Brain microvascular endothelial cell (primary cell): ENCODE measurements at places on chromosomes 3 and 15.

DNA sequence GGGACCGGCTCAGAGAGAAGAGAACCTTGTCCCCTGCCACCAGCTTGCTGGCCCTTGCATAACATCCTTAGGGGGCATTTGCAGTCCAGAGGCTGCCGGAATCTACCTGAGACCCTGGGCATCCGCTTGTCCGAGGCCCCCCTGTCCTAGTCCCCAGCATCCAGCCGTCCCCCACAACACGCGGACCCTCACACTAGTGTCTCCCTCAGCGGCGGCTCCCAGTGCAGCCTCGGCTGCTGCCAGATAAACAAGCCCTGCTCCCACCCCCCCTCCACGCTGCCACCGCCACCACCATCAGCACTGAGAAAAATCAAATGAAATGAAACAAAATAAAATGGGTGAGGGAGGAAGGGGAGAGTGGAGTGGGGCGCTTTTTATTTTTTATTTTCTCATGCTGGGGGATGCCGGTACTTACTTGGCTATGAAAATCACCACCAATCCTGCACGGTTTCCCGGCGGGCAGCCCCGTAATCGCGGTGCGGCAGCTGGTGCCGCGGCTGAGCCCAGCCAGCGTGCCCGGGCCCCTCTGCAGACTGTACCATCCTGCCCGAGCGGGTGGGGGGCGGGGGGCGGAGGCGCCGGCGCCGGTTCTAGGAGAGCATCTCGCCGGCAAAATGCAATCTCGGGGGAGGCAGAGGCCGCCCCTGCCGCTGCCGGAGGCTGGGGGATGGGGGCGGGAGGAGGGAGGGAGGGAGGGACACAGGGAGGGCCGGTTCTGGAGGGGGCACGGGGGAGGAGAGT is at the start of gene ATP2B2:
Gene ATP2B2 (minus strand): TSS at position 537 of the 741 bp plus-strand sequence. CDS start 56,043 bp downstream, outside the sequence.
- DNase-seq: no peak

- no peak for DNase-seq
These were observed 164.5 kb downstream of the EBLN2 start for GRCh38 chr3:73225991-73226390.

DNA sequence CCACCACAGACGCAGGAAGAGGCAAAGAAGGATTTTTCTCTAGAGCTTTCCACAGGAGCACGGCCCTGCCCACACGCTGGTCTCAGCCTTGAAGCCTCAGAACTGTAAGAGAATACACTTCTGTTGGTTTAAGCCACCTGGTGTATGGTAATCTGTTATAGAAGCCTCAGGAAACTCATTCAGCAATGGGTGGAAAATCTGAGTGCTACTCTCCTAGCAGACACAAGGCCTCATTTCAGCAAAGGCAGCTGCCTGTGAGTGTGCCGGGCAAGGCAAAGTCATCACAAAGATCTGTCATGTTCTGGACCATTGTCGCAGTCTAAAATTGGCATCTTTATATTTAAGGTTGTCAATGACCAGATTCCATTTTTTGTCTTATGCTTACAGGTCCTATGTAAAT is 31.0 kb downstream of the ATP10A start:
- no peak for DNase-seq

DNA sequence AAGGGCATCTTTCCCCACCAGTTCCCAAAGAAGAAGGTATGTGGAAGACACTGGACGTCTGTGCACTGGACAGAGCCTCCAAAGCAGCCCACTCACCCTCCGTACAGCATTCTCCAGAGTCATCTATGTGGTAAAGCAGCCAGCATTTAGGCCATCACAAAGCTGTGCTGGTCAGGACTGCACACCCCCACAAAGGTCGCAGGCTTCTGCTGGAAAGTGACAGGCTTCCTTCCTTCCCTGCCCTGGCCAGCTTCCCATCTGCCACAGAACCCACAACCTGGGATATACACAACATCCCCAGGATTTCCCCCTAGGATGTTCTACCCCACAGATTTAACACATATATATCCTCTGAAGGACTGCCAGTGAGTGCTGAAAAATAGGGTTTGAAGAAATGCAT is 64.6 kb upstream of the GALNT15 start:
- DNase-seq: no peak

DNA sequence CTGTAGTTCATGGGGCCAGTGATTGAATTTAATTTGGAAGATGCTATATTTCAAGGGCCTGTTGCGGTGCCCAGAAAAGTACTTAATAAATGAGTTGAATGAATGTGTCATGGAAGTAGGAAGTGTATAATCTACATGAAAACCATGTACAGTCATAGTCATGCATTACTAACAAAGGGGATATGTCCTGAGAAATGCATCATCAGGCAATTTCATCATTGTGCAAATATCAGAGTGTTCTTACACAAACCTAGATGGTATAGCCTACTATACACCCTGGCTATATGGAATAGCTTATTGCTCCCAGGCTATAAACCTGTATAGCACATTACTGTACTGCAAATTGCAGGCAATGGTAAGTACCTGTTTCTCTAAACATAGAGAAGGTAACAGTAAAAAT is 10.7 kb upstream of the MYO5C start:
- DNase-seq: peak; percentile 54

- no peak for DNase-seq
These were observed 616.9 kb downstream of the ZIC1 start for GRCh38 chr3:148026009-148026588.

DNA sequence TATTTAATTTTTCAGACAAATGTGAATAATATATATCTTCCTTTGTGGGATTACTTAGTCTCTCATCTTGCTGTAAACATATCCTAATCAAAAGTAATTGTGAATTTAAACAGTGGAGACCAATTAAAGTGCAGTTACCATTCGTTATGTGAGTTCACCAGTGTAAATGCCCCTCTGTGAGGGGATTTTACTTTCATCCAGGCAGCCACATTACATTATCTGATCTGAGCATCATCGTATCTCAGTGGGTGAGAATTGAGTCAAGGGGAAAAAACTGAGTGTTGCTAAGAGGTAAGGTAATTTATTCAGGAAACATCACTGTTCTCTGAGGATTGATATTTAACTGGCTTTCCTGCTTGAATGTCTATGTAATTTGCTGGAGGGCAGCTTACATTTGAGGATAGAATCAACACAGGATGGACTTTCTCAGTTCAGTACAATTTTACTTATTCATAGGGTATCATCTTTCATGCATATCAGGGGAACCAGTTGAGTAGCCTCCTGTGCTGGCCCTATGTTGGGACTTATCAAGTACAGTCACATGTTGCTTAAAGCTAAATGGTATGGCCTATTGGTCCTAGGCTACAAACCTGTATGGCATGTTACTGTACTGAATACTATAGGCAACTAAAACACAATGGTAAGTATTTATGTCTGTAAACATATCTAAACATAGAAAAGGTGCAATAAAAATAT is 219.7 kb downstream of the CD47 start:
- no peak for DNase-seq

DNA sequence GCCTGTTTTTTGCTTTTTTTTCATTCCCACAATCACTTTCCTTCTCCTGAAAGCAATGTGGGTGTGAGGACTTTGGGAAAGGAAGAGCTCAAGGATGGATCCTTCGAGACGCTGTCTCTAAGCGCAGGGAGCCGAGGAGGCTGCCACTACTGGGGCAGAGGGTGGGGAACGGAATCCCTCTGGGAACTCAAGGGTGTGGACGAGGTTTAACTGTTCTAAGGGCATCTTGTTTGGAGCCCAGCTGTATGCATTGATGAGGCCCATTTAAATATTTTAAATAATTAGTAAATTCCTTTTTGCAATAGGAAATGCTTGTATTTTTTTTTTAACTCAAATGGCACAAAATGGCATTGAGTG is 124.4 kb upstream of the MEF2A start:
- DNase-seq: no peak

- DNase-seq: no peak
These were observed 433.1 kb upstream of the RBMS3 start for GRCh38 chr3:28847736-28848135.

- peak; percentile 45 for DNase-seq
These were observed 67.6 kb downstream of the MITF start for GRCh38 chr3:69806735-69807438.

DNA sequence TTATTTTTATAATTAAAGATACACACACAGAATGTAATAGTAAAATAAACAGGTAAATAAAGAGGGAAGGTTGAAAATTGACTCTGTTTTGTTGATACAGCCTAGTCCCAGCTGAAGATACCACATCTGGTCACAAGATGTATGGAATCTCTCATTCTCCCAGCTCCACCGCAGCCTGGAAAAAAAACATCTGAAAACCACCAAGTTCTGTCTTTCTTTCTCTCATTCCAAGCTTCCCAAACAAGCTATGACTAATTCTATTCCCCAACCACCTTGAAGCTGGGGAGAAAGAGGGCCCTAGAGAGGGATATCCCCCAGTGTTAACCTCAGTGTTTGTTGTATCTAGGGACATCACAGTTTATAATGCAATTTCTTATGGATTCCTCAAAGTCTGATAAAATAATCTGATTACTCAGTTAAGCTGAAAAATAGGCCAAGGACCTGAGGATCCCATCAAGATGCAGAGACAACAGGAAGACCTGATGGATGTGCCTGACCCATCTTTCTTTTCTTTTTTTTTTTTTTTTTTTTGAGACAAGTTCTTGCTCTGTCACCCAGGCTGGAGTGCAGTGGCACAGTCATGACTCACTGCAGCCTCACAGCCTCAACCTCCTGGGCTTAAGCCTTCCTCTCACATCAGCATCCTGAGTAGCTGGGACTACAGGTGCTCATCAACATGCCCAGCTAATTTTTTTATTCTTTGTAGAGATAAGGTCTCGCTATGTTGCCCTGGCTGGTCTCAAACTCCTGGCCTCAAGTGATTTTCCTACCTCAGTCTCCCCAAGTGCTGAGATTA is 38.1 kb downstream of the SRGAP3 start:
- DNase-seq: peak; percentile 28

DNA sequence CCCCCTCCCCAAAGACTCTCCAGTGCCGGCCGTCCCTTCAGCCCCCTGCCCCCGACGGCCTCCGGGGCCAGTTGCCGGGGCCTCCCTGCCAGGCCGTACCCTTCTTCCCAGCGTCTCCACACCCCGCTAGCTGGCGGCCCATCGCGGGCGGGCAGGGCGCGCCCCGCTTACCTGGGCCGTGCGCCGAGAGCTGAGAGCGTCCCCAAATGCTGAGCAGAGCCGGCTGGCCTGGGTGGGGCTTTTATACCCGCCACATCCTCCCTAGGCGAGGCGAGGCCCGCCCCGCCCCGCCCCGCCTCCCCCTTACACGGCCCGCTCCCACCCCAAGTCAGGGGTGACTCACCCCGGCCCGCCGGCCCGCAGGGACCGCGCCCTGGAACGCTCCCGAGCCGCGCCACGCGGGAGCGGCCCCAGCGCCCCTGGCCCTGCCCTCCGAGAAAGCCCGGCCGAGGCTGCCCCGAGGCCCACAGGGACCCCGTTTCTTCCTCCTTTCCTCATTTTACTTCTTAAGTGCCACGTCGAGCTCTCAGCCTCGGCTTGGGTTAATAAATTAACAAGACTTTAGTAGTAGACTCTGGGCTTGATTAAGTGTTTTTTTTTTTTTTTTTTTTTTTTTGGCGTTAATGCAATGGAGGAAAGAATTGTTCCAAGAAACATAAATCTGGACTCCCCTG is at the start of gene ANXA2:
Gene ANXA2 (minus strand): TSS at position 215 of the 674 bp plus-strand sequence. CDS start 11,911 bp downstream, outside the sequence.
- peak; percentile 75 for DNase-seq

DNA sequence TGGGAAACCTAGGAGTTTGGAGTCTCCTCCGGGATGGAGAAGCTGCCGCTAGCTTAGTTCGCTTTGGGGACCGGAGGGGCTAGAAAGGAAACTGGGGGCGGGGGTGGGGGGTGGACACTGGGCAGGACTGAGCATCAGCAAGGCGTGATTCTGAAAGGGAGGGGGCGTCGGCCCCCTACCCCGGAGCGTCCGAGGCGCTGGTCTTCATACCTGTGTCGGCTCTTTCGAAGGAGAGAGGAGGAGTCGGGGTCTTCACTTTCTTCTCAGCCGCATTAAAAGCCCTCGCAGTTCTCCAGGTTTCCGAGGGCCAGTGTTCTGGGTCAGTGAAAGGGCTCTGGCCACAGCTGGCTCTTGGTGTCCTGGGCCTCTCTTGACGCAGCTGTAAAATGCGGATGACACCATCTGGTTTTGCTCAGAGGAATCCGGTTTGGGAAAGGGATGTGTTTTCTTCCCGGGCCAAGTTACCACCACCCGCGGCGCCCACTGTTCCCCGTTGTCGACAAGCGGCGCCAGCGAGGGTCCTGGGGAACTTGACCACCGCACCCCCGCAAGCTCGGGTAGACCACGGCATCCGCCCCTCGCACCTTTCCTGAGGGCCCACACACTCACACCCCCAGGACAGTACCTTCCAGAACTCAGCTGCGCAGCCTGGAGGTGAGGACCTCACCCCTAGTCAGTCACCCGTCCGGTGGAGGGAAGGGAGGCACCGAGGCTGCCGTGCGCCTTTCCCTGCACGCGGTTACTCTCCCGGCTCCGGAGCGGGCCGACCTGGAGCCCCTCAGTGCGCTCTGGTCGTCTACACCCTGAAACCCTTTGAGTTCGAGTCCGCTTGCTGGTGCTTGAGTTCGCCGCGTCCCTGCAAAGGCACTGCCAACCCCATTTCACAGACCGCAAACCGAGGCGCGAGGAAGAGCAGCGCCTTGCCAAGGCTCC is 660 bp downstream of the CCK start:
- DNase-seq: no peak

GRCh38 chr3:102571006-102571405 is 136.2 kb downstream of the ZPLD1 start:
- no peak for DNase-seq

- DNase-seq: peak; percentile 22
These were observed 21.4 kb upstream of the ZBED2 start for GRCh38 chr3:111616417-111617105.

GRCh38 chr3:3783210-3783609 is 16.0 kb upstream of the LRRN1 start:
- DNase-seq: no peak

GRCh38 chr3:17372362-17373210 is 369.8 kb downstream of the TBC1D5 start:
- DNase-seq: no peak

DNA sequence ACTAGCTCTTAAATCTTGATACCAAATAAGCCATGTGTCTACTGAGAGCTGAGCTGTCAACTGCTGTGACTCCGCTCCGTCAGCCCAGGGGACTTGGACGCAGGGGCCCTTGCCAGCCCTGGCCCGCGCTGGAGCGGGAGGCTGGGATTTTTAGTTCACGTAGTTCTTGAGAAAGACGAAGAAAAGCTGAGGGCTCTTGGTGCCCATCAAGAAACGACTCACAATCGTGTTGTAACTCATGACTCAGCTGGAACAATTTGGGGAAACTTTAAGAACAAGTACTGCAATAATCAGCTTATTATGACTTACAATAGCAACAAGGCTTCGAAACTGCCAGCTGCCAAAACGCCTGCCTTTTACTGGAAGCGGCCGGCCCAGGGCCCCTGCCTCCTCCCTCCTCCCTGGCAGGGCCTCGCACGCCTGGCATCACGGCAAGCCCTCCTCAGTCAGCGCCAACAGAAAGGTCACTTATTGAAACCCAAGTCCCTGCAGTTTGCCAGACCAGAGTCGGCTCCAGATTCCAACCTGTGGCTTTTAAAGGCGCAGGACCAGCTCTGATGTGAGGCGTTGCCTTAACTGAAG is 60.3 kb downstream of the RGMA start:
- DNase-seq: peak; percentile 28

GRCh38 chr15:61115241-61115640 is 113.9 kb downstream of the RORA start:
- DNase-seq: no peak
